Renal pelvis (tissue), 12 donors: ENCODE measurements at places on chromosomes 11 and 22.
A peak's percentile ranks its signal among the peaks of the same experiment; 100 is the strongest.

DNA sequence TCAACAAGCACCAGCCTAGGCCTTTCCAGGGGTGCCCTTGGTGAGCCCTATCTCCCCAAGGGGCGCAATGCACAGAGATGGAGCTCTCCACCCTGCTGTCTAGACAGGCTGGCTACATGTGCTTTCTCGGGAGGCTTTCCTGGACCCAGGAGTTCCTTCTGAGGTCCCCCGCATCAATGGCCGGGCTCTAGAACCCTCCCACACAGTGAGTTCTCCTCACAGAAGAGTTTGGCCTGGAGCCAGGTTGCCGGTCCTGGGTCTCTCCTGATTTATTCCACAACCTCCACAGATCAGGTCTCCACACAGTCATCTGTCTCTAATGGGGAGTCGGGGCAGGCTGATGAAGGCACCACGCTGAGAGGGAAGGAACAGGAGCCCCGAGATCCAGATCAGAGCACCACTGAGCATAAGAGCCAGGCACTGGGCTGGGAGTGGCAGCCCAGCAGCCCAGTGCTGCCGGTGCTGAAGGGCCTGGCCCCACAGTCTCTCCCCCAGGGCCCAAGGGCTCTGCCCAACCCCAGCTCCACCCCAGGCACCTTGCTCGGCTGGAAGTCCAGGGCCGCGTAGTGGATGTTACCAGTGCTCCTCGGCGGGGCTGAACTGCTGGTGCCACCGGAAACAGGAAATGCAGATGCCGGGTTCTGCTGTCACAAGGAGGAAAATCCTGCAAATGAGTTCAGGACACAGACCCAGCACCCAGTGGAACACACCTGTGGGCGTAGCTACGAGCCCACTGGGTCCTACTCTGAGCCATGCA is 44.7 kb downstream of the GAB4 start:
- DNase-seq, result no peak

GRCh38 chr11:85590848-85591483 is 36.2 kb downstream of the DLG2 start:
- DNase-seq, result peak; percentile 19

DNA sequence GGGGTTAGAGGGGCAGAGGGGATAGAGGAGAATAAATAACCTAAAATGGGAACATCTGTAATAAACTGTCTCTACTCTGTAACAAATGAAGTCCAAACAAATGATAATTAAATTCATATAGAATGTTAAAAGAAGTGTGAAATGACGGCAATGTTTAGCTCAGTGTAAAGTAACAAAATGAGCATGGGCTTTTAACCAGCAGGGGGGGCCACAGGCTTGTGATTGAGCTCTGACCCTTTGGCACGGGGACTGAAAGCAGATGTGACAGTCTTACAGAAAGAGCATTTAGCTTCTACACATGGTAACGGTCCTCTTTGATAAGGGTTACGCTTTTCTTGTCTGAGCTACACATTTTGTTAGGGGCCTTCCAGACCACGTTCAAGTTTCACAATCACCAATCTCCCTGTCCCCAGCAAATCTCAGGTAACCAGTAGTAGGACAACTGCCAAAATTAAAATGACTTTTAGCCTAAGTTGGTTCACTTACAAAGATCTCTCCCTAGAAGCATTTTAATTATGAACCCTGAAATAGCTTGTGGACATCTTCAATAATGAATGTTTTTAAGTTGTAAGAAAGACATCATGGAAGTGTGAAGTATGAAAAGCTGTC is 262.5 kb downstream of the DCDC1 start:
- peak; percentile 43 for DNase-seq

DNA sequence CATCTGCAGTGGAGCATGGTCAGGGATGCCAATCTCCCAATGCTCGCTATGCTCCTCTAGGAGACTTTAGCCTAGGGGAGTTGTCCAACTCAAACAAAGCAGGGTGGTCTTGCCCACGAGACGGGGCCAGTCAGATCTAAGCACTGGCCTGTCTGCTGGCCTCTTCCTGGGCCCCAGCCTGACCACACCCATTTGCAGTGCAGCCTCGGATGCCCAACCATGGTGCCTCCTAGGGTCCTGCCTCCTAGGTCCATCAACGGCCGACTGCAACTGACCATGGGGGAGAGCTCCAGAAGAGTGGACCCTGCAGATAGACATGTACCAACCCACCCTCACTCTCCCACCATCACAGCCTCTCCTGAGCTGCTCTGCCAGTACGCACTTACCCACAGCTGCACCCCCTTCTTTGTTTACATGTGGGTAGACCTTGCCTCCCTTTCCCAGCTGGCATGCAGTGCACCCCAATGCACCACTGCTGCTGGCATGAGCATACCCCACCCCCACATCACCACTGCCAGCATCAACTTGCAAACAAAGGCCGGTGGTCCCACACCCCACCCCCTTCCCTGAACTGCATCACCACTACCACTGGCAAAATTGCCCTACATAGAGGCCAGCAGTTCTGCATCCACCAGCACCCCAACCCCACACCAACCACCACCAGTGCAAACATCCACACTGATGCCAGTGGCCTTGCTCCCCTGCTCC is 27.6 kb upstream of the ARL14EP start:
- DNase-seq, result no peak

DNA sequence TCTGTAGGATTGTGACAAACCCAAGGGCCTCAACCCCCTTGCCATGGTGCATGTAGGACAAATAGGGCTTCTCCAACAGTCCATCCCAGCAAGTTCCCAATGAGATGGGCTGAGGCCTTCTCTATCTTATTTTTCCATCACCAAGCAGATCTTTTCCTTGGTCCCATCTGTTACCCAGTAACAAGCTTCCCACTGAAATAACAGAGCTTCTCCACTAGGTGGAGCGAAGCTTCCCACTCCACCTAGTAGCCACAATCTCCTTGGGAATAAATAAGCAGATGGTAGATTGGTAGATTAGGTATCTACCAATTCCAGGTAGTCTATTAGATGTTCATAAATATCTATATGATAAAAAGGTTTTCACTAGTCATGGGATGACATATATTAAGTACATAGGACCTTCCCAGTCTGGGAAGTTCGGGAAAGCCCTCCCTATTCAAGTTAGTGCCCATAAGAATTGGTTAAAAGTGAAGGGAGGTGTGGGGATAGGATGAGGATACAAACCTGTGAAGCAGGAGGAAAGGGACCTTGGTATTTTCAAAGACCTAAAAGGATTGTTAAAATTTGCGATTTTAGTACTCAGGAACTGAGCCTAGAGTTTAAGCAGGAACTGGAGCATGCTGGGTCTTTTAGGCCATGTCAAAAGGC is 5.9 kb upstream of the OR52L1 start:
- no peak for DNase-seq
